ENCODE measurements at places on chromosomes 12 and 14.

DNA sequence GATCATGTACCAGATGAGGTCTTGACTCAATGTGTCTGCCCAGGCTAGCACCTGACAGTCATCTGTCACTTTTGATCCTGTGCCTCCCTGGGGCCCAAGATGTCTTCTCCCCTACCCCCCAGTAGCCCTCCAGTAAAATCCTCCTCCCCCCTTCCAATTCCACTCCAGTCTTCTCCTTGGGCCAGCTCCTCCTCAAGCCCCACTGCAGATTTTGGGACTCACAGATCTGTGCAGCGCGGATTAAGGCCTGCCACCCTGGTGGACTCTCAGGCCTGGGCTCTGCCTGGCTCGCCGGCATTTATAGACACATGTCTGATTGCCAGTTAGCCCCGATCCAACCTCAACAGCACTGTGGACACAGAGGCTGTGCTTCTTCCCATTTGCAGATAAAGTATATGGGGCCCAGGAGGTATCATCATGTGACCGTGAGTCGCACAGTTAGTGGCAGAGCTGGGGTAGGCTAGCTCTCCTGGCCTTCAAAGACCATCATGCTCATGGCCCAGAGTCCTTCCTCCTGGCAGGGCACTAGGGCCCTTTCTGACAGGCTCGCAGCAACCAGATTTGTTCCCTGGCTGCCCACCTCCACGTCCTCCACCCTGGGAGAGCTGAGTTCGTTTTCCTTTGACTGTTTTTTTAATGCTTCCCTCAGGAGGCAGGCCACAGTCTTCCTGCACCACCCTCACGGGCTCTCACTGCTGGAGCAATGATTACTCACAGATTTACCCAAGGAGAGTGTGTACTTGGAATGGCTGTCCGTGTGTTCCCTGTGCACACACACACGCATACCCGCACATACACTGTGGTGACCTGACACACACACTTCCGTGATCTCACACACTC is 98.3 kb upstream of the DIO3 start:
- no peak for DNase-seq

DNA sequence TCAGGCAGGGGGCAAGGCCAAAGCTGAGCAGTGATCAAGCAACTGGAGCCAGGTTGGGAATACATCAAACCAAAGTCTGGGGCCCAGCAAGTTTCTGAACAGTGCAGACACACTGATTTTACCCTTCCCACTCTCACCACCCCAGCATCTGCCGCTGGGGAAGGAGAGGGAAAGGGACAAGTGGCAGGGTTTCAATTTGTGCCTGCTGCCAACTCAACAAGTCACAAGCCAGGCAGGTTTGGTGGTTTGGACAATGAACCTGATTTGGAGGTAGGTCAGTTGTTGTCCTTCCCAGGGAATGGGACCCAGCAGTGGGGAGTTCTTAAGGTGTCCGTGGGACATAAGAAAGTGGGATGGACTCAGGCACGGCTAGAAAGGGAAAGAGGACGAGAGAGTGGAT is 151.9 kb upstream of the NOS1 start:
- DNase-seq, result no peak

- DNase-seq, result no peak
These were observed 40.9 kb downstream of the NT5DC3 start for GRCh38 chr12:103799857-103800771.

GRCh38 chr12:77916276-77916675 is 85.6 kb downstream of the NAV3 start:
- DNase-seq, result no peak

DNA sequence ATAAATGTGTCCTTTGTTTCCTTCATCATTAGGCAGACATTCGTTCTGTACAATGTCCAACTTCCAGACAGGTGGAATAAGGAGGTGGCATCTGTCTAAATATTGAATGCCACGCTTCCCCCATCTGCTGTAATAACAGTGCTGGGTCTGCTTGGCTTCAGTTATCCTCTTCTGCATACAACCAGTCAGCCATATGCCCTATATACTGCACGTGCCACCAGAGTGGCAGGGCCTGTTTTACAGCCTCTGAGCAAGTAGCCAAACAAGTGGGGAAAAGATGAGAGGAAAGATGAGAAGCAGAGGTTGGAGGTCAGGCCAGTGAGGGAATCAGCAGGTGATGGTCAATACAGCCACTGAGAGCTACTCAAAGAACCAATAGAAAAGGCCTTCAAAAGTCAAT is 55.4 kb downstream of the OTX2 start:
- no peak for DNase-seq

- no peak for DNase-seq
These were observed 93.6 kb upstream of the CCDC91 start for GRCh38 chr12:28096649-28097048.

- DNase-seq, result no peak
These were observed 85.9 kb downstream of the TBX3 start for GRCh38 chr12:114598111-114598510.

DNA sequence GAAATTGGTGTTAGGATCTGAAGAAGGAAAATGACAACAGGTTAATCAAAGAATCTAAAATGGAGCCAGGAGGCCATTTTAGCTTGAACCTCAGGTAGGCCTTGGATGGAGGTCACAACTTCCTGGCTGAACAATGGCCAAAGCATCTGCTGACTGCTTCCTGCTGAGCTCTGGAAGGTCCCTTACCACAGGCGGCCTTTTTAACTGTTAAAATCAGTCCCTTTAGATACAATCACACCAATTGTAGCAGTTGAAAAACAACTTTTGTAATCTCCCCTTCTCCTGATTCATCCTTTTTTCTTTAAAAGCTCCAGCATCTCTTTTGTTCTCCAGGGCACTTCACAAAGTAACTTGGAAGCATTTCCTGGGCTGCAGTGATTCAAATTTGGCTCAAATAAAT is 388.8 kb downstream of the PDZRN4 start:
- DNase-seq, result no peak

DNA sequence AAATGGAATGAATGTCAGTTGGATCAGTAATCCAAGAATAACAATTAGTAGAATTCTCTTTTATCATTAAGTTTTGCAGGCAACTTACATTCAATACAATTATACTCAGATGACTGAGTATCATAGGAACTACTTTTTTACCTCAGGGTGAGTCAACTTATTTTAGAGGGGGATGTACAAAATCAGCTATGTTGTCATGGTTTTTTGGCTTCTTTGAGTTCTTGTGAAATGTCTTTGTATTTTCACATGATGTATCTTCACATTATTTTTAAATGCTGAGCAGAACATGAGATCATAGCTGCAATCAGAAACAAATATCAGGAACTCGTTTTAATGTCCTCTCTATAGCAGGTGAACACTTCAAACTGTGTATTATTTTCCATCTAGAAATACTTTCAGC is 65.3 kb upstream of the PTPRR start:
- DNase-seq, result no peak

GRCh38 chr12:96493106-96493505 is 3.7 kb downstream of the CFAP54 start:
- DNase-seq, result no peak

- DNase-seq, result no peak
These were observed 1.6 kb downstream of the CEBPE start for GRCh38 chr14:23117371-23118020.

- no peak for DNase-seq
These were observed 174.9 kb downstream of the PIK3C2G start for GRCh38 chr12:18436170-18436569.

GRCh38 chr12:50232771-50233209 is 50.5 kb downstream of the LIMA1 start:
- no peak for DNase-seq

DNA sequence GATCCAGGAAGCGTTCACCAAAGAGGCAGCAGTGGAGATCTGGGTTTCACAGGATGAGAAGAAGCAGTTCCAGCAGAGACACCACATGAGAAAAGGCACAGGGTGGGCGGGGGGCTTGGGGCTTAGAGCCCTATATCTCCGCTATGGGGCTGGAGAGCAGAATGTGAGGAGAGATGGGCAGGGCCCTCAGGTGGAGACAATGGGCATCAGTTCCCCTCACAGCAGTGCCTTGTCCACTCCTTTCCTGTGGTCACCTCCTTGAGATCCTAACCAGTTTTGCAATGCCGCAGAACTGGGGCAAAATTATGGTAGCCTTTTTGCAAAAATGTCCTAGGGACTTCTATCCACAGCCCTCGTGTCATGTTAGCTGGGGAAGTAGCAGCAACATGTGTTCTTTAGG is 27.5 kb downstream of the DHRS2 start:
- no peak for DNase-seq

GRCh38 chr12:93127582-93128331 is 198.7 kb upstream of the EEA1 start:
- DNase-seq, result no peak

DNA sequence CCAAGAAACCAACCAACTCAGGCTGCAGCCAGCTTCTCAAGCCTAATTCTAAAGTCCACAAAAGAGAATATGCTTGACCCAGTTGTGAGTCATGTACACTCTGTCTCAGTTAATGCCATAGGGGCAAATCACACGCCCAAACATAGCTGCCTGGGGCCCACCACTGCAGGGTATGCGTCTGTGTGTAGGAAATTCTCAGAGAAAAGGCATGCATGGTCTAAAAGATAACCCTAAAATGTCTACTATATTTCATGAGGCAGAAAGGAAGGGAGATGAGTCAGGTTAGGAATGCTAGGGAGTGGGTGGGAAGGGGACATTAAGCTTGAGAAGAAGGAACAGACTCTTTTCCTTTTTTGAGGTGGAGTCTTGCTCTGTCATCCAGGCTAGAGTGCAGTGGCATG is 22.3 kb upstream of the SPTLC2 start:
- DNase-seq, result no peak

DNA sequence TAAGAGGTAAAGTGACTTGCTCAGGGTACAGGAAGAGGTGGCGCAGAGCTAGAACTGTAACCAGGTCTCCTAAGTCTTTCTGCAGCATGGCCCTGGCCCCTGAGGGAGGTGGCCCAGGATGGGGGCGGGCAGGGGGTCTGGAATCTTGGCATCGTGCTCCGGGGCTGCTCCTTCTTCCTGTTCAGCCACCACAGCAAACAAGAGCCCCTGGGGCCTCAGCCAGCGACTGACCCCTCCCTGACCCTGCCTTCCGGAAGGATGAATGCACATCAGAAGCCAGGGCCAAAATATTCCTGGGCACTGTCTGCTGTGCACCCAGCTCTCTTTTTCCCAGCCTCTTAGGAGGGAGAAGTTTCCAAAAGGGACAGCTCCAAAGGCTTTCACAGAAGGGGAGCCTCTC is 242.8 kb downstream of the DPF3 start:
- no peak for DNase-seq

- no peak for DNase-seq
These were observed 904.4 kb downstream of the GALC start for GRCh38 chr14:87088588-87088987.

DNA sequence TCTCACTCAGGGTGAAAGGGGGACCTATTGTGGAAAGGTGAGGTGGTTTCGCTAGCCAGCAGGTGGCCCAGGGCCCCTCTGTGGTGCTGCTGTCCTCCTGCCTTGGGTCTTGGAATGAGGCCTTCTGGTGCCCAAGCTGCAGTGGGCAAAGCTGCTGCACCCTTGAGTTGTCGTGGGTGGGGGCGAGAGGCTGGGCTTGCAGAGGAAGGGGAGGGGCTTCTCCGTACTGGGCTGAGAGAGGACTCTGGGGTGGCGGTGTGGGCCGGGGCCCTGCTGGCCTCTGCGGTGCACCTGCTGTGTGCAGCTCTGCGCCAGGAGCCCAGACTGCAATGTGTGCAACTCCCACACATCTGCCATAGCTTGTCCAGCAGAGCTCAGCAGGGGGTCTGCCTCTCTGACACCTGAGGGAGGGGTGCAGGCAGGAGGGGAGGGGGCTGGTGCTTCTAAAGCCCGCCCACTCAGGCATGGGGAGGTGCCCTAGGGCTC is 145.8 kb downstream of the KIF26A start:
- DNase-seq, result no peak

- DNase-seq, result no peak
These were observed 118.5 kb upstream of the C14orf180 start for GRCh38 chr14:104460791-104461651.

DNA sequence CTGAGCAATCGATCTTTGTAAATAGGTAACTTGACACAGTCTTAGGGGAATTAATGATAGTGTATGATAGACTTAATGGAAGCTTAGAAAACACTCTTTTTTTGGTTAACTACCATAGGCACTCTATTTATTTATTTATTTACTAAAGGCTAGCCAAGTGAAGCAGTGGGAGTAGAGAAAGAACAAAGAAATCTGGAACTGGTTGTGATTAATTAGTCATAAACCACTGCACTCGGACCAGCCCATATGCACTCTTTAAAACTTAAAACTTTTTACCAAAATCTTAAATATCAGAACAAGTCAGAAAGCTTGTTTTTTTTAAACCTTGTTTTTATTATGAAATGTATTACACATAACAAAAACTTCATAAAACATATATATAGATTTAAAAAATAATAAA is 49.5 kb upstream of the SRP54 start:
- no peak for DNase-seq

DNA sequence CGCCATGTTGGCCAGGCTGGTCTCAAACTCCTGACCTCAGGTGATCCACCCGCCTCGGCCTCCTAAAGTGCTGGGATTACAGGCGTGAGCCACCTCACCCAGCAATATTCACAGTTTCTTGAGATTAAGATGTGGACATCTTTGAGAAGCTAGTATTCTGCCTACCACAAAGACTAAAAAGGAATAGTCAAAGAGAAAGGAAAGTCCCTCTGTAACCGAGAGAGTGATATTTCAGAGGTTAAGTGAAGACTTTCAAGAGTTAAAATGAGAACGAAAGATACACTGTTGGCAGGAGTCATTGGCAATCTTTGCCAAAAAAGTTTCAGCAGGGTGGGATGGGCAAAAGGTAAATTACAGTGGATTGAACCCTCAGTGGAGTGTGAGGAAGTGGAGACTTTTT is 15.6 kb downstream of the DGKA start:
- DNase-seq, result no peak

DNA sequence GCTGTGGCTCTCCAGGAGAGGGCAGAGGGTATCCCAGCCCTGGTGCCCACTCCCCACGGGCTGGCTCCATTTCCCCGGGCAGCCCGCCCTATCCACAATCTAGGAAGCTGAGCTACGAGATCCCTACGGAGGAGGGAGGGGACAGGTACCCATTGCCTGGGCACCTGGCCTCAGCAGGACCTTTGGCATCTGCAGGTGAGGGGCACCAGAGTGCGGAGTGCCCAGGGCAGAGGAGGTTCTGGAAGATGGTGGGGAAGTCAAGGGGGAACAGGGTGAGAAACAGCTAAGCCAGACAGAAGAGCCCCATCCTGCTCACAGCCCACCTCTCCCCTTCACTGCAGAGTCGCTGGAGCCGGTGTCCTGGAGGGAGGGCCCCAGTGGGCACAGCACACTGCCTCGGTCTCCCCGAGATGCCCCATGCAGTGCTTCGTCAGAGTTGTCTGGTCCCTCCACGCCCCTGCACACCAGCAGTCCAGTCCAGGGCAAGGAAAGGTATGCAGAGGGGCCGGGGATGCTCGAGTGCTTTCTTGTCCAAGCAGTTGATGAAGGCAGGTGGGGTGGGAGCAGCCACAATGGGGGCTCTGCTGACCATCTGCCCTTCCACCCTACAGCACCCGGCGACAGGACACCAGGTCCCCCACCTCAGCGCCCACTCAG is 10.3 kb downstream of the TNS2 start:
- no peak for DNase-seq

GRCh38 chr12:88925454-88925853 is 345.2 kb upstream of the KITLG start:
- DNase-seq, result no peak
